HuH-7 (cell line): ENCODE measurements at places on chromosomes 1 and 21.

- DNase-seq = no peak
Measured at GRCh38 chr1:17929224-17929623, 174.1 kb downstream of the ACTL8 start.

DNA sequence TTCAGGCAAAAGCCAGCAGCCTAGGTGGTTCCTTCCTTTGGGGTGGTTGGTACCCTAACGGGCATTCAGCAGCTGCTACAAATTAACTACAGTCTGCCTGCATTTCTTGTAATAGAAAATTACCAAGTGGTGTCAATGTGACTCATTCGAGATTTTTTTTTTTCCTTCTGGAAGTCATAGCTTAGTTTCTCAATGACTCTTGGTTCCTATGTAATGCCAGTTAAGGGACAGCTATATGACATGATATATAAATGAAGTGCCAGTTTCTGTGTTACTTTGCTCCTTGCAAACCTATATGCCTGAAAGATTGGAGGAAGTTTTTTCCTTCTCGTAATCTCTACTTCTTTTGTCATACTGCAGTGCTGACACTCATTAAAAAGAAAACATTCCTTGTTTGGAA is 2.6 kb downstream of the MGST3 start:
- DNase-seq = no peak

- no peak for DNase-seq
Measured at GRCh38 chr21:29232530-29233255, 66.0 kb upstream of the BACH1 start.

DNA sequence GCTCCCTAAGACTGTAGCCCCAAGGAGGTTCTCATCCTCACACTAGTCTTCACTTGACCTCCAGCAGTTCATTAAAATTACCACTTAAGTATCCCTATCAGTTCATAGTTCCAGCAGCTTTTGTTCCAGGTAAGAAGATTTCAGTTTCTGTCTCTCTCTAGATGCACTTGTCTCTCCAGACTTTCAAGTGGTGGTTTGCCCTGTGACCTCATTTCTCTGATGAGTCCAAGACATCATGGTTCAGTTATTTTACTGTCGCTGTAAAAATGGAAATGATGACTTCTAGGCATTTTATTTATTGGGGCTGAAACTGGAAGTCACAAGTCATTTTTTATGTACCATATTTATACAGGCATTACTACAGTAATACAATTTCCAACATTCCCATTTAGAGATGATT is 17.9 kb upstream of the RGS18 start:
- no peak for DNase-seq

- DNase-seq = no peak
Measured at GRCh38 chr1:198054510-198054909, 102.3 kb upstream of the NEK7 start.
